Bronchial epithelial cell (primary cell): ENCODE measurements at places on chromosomes 5 and 9. TPM values are rescaled to one million over a fixed set of nuclear protein-coding genes. Genes with fewer than 3 reads are reported as not detected.

- DNase-seq: no peak
Measured at GRCh38 chr5:137612576-137612975, 113.5 kb upstream of the SPOCK1 start.

DNA sequence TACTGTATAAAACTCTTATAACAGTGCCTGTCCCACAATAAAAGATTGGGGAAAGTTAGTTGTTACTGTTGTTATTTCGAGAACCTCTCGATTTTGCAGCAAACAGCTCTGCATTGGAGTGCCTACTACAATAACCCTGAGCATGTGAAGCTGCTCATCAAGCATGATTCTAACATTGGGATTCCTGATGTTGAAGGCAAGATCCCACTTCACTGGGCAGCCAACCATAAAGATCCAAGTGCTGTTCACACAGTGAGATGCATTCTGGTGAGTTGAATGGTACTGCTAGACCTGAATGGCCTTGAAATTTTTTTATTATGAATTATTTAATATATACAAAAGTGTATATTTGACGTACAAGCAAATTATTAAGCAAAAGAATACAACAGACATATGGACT, 123.2 kb downstream of the TEX10 start:
- no peak for DNase-seq

Gene CDX1
- total RNA-seq: not detected in 2 replicates

Gene TRIP13
- 0.77 and 1.8 TPM in 2 replicates for total RNA-seq

DNA sequence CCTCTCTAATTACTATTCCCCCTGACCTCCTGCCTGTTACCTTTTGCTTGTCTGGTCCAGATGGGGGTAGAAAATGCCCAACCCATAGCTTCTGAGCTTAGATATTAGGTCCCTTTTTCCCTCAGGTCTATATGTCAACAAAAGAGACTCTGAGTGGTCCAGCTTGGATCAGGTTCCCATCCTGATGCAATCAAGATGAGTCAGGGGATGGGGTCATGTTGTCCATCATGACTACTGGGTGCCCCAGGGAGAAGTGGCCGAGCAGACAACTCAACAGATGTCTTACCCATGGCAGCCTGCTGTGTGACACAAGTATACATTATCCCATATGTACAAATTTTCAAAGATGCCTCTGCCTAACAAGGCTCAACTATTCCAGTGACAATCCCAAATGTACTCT, 9.1 kb upstream of the ANKH start:
- peak; percentile 82 for DNase-seq
